ENCODE measurements at places on chromosomes 6 and 20.

DNA sequence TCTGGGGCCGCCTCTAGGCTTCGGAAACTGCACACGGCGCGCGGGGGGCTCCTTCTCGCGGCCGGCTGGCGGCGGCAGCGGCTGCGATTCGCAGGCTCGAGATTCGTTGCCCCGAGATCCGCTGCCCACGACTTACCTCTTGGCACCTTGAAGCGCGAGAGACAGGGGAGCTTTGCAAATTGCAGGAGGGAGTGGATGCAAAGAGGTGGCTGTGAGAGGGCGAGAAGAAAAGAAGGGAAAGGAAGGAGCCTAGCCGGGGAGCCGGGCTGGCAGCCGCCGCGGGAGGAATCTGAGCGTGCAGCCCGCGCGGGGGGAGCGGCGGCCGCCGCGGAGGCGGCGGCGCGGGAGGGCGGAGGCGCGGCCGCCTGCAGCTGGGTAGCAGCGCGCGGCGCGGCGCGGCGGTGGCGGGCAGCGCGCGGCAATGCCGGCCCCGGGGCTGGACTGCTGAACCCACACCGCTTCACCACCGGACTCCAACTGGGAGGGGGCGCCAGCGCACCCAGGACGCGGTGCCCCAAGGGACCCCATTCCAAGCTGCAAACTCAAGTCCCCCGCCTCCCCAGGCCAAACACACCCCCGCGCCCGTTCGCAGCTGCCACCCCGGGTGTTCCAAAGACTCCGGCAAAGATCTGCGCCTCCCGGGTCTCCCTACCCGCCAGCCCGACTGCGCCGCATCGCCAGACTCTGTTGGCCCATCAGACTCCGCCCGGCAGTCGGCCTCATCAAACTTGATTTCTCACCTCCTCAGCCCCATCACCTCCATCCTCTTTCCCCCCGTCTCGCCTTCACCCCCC lies 44.2 kb upstream of the SUPT3H start:
- DNase-seq: peak; percentile 13

- no peak for DNase-seq
Measured at GRCh38 chr20:48965189-48965910, 43.8 kb downstream of the ARFGEF2 start.

DNA sequence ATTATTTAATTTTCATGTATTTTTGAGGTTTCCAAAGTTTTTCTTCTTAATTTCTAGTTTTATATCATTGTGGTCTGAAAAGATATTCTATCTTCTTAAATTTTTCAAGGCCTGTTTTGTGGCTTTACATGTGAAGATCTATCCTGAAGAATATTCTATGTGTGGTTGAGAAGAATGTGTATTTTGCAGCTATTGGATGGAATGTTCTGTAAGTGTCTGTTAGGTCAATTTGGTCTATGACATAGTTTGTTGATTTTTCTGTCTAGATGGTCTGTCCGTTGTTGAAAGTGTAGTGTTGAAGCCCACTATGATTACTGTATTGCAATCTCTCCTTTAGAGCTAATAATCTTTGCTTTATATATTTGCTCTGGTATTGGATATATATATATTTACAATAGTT lies 125.7 kb downstream of the CRYBG1 start:
- no peak for DNase-seq

GRCh38 chr6:108114841-108115597 lies 40.5 kb upstream of the OSTM1 start:
- DNase-seq: no peak

DNA sequence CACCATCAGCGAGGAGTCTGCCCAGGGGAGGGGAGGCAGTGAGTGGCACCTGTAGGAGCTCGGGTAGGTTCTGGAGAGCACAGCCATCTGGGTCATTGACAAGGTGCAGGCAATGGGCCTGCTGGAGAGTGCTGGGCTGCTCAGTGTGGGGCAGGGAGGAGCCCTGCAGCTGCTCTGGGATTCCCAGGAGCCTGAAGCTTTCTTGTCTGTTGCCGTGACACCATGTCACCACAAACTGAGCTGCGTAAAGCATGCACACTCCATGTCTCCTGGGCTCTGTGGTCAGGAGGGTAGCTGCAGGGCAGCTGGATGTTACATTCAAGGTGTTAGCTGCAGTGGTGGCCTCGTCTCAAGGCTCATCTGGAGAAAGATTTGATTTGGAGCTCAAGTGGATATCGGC lies 4.5 kb upstream of the SLC22A1 start:
- no peak for DNase-seq

Data from effector CD8-positive, alpha-beta T cell (primary cell).